ENCODE measurements at places on chromosomes 2 and 18.
A peak's percentile ranks its signal among the peaks of the same experiment; 100 is the strongest.

DNA sequence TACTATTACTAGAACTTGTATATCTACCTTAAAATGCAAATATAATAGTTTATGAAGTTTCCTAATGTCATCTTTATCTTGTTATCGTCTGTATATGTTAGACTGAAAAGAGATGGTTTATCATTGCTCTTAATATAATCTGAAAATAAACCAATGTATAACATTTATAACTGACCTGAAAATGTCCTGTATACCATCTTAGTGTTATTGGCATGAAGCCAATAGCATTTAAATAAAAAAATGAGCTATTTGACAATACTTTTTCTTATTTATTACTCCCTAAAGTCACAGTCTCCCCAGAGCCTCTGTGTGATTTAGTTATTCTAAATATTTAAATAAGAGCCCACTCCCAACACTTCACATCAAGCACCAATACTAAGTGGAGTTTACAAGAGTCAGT lies 1.8 kb downstream of the VWC2L start:
- DNase-seq: no peak

DNA sequence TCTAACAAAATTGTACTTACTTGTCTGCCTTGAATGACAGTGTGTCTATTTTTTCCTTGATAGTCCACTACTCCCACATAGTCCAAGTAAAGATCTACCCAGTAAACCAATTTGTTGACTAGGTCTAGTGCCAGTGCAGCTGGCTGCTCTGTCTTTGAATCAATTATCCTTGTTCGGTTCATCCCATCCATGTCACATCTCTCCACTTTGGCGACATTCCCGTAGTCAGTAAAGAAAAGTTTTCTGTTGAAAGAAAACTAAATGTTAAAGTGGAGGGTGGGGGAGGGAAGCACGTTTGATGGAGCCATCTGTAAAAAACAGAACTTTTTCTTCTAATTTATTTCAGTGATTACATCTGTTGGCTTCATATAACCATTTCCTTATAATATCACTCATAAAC lies 1068.8 kb downstream of the LRP1B start:
- no peak for DNase-seq

- peak; percentile 84 for DNase-seq
Measured at GRCh38 chr2:127525691-127526131, 578 bp downstream of the IWS1 start.

GRCh38 chr2:8822218-8822617 lies 15.2 kb downstream of the KIDINS220 start:
- DNase-seq: peak; percentile 20

DNA sequence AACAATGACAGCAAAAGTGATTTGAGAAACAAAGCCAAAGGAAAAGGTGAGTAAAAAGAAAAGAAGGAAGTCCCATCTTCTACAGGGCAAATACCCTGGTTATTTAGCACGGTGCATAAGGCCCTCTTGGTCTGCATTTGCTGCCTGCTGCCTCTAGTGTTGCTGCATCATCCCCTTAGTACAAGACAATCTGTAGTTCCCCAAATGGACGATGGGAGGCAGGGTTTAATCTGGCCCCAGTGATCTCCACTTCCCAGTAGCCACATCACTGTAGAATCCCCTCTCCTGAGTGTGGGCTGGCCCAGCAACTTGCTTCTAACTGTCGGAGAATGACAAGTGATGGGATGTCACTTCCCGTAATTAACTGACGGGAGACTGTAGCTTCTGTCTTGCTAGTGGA lies 85.1 kb downstream of the CTAGE1 start:
- DNase-seq: no peak
